ENCODE measurements at places on chromosomes 4 and X.

GRCh38 chr4:150033081-150033480 is 45.2 kb upstream of the DCLK2 start:
- no peak for DNase-seq

DNA sequence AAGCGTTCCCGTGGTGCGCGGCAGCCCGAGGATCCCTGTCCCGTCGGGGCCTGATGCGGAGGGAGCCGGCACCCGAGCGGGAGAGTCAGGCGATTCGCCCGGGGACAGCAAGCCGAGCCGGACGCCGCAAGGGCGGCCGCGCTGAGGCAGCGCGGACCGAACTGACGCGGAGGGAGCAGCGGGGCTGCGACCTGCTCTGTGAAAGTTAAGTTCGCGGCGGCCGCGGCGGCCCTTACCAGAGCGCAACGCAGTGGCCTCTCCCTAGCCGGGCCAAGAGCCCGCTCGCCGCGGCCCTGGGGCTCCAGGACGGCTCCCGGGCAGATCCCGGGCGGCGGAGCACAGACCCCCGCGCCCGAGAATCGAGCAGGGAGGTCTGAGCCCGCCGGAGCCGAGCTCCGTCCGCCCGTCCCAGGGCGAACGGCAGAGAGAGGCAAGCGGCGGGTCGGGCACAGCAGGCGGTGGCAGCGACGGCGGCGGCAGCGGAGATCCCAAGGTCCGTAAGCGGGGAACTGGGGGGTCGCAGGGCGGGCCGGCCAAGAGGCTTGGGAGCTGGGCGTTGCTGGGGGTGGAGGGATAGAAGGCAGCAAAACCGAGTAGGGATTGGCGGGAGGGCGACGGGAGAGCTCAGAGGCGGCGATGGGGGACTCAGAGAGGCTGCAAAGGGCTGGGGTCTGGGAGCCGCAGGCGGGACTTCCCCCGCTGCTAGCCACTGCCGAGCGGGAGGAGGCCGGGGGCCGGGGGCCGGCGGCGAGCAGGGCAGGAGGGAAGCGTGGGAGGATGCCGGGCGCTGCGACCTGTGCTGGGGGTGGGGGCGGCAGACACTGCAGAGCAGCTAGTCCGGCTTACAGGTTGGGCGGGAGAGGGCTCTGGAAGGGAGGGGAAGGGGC is 1.0 kb downstream of the GPR50 start:
- DNase-seq, result no peak

- peak; percentile 54 for DNase-seq
Observed at GRCh38 chr4:175947117-175947722, 118.4 kb upstream of the WDR17 start.

DNA sequence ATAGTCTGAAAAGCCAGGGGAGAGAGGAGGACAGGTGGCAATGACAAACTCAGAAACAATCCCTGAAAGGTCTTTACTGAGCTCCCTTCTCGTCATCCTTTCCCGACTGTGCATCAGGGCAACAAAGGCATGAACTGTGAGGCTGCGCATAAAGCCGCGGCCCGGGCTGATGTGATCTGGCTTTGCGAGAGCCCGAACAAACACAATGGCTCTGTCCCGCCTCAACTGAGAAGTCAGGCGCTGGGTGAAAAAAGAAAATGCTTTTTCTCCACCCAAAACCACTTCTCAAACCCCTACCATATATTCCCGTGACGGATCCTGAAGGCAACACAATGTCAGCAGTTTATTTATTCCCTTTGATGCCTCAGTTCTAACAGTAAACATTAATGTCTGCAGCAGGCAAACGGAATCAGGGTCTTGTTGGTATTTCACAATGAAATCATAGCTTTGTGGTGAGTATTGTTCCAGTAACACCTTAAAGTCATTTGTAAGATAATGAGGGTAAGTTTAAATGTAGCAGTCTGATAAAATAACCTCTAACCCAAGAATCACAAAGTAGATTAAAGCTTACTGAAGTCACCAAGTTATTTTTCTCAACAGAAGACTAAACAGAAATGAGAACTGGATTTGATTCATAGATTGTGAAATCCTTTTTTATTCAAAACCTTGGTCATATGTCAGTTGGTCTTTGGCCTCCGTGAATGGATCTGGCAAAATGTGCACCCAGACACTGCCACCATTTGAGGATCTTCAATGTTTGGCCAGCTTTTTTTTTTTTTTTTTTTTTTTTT is 67.4 kb downstream of the APBB2 start:
- peak; percentile 2 for DNase-seq

- no peak for DNase-seq
Observed at GRCh38 chrX:129599499-129599898, 55.3 kb downstream of the APLN start.

All from common myeloid progenitor, CD34-positive (primary cell).